Activated T-cell treated with anti-CD3 and anti-CD28 coated beads for 48 hours (primary cell): ENCODE measurements at places on chromosomes 4 and X.
A peak's percentile ranks its signal among the peaks of the same experiment; 100 is the strongest.

DNA sequence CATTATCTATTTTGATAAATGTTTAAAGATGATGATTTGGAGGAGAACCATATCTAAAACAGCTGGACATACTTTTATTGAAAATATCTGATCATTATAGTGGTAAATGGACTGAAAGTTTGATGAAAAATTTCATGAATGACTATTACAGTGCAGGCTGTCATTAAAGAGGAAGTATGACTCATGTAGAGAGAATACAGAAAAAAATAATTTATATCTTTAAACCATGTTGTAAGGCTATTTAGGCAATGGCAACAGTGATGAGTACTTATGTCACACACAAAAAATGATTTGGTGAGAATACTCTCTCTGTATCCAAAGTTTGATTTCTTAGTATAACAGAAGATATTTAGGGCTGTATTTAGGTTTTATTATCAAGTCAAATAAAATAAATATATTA is 3.9 kb upstream of the GLRB start:
- no peak for DNase-seq

DNA sequence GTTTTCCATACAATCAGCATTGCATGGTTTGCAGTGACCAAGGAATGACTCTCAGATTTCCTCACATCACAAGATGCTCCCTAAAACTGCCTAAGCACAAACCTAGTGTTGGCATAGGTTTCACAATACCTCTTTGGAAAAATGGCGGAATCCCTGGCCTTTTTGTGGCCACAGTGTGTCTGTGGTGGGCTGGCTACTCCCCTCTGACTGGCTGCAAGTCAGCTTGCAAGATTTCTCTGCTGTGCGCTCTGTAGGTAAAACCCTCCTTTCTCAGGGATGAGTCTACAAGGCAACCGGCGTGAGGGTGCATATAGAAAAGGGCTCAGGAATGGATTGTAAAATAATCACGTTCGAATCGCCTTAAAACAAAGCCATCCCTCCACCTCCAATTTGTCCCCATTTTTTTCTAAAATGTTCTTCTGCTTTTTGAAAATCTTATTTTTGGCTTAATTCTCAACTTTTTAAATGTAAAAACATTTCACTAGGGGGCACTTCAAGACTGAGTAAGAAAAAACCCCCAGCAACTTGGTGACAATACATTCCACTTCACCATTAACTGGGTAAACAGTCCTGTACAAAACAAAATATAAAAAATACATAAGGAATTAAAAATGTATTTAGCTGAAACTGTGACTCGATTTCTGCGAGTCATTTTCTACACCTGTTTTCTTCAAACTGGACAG is 235.6 kb downstream of the STIM2 start:
- DNase-seq = no peak

DNA sequence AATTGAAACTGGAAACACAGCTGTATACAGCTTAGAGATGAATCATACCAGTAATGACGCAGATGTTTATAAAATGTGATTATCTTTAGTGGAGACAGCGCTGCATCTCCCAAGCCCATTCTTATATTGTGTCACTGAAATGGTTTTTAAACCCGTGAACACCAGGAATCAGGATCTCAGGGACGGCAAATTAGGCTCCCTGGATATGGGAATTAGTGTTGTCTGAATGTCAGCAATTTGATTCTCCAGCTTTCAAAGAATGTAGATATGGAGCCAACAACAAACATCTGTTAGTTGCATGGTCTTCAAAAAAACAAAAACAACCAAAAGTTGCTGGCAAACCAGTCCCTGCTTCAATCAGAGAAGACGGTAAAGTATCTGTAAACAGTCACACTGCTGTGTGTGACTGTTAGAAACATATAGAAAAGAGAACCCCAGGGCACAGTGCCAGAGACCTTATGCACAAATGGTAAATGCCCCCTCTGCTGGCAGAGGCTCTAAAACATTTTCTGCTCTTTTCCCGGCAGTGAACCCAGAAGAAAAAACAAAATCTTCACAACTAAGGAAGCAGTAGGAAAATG is 351.9 kb upstream of the FTHL17 start:
- no peak for DNase-seq

- no peak for DNase-seq
These were observed 36.6 kb downstream of the SEL1L3 start for GRCh38 chr4:25826074-25826752.

DNA sequence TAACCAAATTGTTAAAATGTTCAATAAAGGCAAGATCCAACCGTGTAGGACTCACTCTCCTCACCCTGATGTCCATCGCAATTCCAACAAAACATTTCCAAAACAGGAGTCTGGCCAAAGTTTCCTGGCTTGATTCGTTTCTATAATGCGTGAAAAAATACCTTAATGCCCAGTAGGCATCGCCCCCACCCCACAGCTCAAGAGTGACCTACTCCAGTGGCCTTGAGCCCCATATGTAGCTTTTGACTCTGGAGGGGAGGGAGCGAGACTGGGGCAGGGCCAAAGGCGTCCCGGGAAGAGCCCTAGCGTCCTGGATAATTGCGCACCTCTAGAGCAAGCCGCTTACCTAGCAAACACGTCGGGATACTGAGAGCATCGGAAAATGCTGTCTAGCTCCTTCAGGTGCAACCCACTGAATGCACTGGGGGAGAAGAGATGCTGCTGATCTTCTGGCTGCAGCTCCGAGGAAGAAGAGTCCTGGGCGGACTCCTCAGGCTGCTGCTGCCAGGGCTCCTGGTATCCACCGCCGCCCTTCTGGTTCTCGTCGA is 55.6 kb upstream of the NKAP start:
- no peak for DNase-seq

DNA sequence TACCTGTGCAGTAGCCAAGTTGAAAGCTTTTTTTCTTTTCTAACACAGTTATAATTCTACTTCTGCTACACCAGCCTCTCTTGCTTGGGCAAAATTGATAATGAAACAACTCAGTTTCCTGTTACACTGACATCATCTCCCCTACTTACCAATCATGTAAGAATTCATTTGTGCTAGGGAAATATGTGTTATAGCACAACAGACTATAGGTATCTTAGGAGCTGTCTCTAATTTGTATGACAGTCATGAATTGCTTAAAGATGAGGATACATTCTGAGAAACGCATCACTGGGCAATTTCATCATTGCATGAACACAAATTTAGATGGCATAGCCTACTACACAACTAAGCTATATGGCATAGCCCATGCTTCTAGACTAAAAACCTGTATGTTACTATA is 246.3 kb upstream of the ANKRD50 start:
- DNase-seq = no peak

GRCh38 chrX:129529685-129530281 is 6.5 kb upstream of the SMARCA1 start:
- no peak for DNase-seq

DNA sequence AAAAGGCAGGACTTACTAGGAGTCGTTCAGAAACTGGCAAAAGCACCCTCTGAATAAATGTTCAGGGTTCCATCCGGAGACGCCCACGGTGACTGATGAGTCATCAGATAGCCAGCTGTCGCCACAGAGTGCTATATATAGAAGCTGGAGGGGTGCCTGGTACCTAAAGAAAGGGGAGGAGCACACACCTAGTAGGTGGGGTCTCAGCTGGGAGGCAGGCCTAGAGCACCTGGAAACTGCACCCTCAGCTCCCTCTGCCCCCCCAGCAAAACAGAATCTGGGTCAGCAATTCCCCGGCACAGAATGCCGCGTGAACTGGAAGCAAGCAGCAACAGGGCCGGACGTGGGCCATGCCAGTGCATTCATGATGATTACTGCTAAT is 242.0 kb downstream of the BCOR start:
- DNase-seq = peak; percentile 69

- DNase-seq = no peak
These were observed 1090.7 kb downstream of the FAT4 start for GRCh38 chr4:126405369-126405982.

GRCh38 chr4:90419124-90419711 is 292.0 kb downstream of the CCSER1 start:
- no peak for DNase-seq

GRCh38 chr4:161287678-161288352 is 876.0 kb downstream of the FSTL5 start:
- DNase-seq = no peak

DNA sequence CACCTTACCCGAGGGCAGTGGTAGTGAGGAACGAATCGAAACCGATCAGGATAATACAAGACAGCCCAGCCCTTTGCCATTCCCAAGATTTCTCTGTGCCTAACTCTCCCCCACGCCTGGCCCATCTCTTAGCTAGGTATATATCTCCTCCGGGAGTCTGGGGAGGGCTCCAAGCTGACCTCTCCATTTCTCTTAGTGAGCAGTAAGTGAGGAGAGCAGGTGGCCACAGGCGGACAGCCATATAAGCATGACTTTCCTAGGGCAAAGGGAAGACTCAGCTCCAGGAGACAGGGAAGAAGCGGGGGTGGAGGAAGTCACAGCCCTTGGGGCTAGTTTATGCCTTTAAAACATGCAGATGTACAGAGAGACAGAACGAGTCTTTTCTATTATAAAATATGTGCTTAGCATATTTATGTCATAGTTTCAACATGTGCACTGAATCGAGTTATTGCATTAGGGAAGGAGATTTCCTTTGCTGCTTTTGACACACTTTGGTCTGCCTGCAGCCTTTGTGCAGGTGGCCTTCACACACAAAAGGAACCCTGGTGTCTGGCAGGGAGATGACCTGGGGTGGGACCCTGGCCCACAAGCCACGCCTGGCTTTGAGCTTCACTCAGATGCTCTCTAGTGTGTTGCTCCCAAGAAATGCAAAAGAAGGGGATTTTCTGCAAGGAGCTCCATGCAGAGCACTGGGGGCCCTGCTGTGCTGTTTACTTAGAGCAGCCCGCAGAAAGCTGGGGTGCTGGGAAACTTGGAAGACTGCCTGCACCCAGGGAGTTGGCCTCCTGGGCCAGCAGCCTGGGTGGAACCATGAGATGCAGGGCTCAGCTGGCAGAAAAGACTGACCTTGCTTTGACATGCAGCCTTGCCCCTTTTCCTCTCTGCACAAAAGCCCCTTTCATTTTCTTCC is 613.3 kb downstream of the BCOR start:
- no peak for DNase-seq

DNA sequence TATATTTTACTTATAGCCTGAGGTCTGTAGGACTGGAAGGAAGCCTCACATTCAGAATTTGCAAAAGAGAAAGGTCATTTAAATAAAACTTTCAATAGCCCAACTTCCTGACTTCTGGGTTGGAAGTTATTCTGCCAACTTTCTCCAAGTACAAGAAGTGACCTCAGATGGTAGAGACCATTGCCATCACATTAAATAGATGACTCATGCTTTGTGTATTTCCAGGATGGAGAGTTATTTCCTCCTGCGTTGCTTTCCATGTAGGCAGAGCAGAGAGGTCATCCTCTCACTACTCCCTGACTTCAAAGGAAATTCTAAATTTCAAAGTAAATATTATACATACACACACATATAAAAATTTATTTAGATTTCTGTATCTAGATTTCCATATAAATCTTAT is 73.0 kb upstream of the NR3C2 start:
- no peak for DNase-seq

DNA sequence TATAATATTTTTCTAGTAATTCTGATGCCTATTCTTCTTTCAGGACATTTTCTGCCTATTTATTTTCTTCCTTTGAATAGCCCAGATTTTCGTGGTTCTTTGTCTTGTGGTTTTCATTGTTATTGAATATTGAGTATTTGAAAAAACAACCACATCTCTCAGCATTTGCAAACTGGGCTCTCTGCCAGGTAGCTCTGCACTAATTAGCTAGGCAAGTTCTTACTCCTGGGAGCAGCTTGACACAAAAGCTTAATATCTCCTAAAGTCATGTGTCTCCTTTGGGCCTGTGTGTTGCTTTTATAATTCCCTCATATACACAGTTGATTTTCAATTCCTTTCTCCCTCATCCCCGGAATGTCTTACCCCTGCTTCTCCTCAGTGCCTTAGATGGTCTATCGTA is 413.5 kb upstream of the GRIA3 start:
- DNase-seq = no peak

DNA sequence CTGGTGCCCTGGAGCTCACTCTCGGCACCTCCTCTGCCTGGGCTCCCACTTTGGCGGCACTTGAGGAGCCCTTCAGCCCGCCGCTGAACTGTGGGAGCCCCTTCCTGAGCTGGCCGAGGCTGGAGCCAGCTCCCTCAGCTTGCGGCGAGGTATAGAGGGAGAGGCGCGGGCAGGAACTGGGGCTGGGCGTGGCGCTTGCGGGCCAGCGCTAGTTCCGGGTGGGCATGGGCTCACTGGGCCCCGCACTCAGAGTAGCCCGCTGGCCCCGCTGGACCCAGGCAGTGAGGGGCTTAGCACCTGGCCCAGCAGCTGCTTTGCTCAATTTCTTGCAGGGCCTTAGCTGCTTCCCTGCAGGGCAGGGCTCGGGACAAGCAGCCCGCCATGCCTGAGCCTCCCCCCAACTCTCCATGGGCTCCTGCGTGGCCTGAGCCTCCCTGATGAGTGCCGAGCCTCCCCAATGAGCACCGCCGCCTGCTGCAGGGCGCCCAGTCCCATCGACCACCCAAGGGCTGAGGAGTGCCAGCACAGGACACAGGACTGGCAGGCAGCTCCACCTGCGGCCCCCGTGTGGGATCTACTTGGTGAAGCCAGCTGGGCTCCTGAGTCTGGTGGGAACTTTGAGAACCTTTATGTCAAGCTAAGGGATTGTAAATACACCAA is 26.7 kb upstream of the FAM90A26 start:
- DNase-seq = no peak

GRCh38 chr4:148852092-148852699 is 410.0 kb upstream of the NR3C2 start:
- DNase-seq = no peak

- DNase-seq = no peak
These were observed 5.0 kb downstream of the PITX2 start for GRCh38 chr4:110617646-110618580.

GRCh38 chr4:181938631-181939030 is 304.6 kb upstream of the TENM3 start:
- no peak for DNase-seq

GRCh38 chr4:118883861-118884260 is 4.8 kb upstream of the SYNPO2 start:
- DNase-seq = no peak

DNA sequence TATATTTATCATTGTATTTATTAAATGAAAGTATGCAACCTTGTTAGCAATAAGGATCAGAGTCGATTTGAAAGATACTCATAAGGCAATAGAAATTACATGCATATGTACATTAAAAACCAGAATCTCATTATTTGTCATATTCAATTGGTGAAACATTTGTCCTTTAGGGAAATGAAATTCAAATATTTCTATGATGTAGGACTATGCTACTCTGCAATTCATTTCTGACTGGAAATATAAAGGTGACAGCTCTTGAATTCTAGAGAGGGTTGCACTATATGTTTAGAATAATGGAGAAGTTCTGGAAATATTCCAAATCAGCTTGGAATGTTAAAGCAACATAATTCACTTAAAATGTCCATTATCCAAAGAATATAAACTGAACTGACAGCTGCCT is 1519.8 kb downstream of the ARAP2 start:
- DNase-seq = no peak
